HFFc6 (cell line): ENCODE measurements at places on chromosomes 11 and 22. TPM values are rescaled to one million over a fixed set of nuclear protein-coding genes. Genes with fewer than 3 reads are reported as not detected.

The SCGB1D1 gene
- total RNA-seq, result not detected in 3 replicates

The P2RX6 gene
- total RNA-seq, result 1.6 to 3.8 TPM (median 2.4 TPM) in 3 replicates

The THYN1 gene
- total RNA-seq, result 31.1 to 36.8 TPM (median 33.6 TPM) in 3 replicates

The FJX1 gene
- 40.7 to 58.6 TPM (median 48.2 TPM) in 3 replicates for total RNA-seq

The PIK3IP1 gene
- total RNA-seq, result 9.1 to 11.5 TPM (median 10.6 TPM) in 3 replicates

The POU2AF1 gene
- not detected in 3 replicates for total RNA-seq

The SLC5A1 gene
- not detected in 3 replicates for total RNA-seq

The CCDC87 gene
- 0.34 to 0.88 TPM (median 0.51 TPM) in 3 replicates for total RNA-seq

The APOA5 gene
- not detected in 3 replicates for total RNA-seq

The KCNE3 gene
- not detected in 3 replicates for total RNA-seq

The MS4A4A gene
- total RNA-seq, result not detected in 3 replicates

The FREY1 gene
- 0.74 and 1.2 TPM in 2 replicates for total RNA-seq

The LRRC56 gene
- 0.23 and 0.65 TPM in 2 replicates for total RNA-seq

The MMP8 gene
- total RNA-seq, result not detected in 3 replicates

The DLAT gene
- 35.9 to 40.7 TPM (median 40.3 TPM) in 3 replicates for total RNA-seq

- DNase-seq, result no peak
Measured at GRCh38 chr11:125953401-125953935, 7.6 kb downstream of the VSIG10L2 start.

- DNase-seq, result no peak
Measured at GRCh38 chr11:104926771-104927611, 28.7 kb upstream of the CASP12 start.

- DNase-seq, result no peak
Measured at GRCh38 chr11:124315052-124315451, 1.3 kb upstream of the OR8D1 start.

DNA sequence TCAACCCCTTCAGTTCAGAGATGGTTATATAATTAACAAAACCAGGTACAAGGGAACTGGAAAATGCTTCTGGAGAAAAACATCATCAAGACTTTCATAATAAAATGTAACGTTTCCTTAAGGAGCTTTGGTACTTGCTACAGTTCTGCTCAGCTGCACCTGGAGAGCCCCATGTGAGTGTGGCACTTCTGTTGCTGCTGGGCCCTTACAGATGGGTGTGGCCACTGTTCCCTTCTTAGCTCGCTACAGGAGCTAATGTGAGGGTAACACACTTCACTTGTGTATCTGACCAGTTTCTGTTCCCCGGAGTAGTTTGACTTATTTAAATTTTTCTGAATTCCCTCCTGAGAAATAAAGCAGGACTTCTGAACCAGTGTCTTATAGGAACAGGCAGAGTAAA is 4.0 kb downstream of the POU2AF3 start:
- no peak for DNase-seq

- DNase-seq, result no peak
Measured at GRCh38 chr22:31732089-31732829, 17.7 kb downstream of the PRR14L start.

DNA sequence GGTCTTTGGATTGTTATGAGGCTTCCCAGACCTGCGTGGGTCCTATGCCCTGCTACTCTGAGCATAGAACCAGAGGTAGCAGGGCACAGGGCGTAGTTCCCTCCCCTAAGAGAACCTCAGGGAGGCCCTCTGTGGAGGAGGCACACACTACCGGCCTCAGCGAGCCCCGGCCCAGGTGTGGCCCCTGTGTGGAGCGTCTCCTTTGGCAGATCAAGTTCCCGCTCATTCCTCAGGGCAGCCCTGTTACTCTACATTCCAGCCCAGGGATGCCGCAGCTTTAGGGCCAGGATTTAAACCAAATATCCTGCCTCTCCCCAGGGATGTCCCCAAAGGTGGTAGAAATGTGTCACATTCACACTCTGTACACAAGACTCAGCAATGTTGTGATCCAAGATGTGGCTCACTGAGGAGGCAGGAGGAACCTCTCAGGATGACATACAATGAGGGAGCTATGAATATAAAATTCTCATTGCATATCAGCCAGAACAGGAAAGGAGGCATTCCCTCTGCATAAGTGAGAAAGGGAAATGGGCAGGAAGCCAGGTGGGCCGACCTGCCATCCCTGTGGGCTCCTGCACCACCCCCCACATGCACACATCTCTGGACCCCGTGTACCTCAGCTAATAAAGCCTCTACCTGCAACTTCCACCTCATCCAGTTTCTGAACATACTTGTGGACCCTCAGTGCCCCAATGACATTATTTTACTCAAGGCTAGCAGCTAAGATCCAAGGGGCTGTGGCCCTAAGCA is 131.9 kb upstream of the TEAD1 start:
- DNase-seq, result no peak

- no peak for DNase-seq
Measured at GRCh38 chr11:76772100-76772782, 10.9 kb upstream of the TSKU start.

GRCh38 chr11:68539395-68539794 is 78.8 kb downstream of the PPP6R3 start:
- DNase-seq, result no peak

DNA sequence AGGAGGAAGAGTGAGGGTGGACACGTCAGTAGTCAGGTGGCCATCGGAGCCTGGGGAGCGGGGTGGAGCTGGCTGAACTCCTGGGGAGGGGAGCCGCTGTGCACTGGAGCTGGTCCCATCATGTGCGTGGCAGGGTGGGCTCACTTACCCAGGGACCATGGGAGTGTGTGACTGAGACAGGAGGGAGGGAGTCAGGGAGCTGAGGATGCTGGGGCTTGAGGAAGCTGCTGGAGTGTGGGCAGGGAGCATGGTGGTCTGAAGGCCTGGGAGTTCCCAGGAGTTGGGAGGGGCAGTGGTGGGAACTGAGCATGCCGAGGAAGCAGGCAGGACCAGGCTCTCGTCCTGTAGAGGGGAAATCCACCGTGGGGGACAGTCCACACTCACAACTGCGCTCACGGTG is 18.0 kb downstream of the CLDN5 start:
- DNase-seq, result no peak

DNA sequence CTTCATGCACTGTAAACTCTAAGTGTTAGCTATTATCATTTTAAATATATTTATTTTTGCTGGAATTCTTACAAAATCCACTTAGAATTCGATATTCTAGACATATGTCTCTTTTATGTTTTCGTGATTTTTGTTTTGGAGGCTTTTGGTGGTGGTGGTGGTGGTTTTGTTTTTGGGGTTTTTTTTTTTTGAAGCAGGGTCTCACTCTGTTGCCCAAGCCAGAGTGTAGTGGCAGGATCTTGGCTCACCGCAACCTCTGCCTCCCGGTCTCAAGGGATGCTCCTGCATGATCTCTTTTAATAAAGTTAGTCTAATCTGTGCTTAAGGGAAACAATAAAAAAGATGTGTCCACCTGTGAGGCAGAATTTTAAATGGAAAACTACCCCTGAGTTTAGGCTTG is 117.7 kb downstream of the MRTFA start:
- no peak for DNase-seq

GRCh38 chr11:104090767-104091166 is 54.3 kb downstream of the DDI1 start:
- no peak for DNase-seq

GRCh38 chr11:15938121-15938611 is 418.2 kb downstream of the SOX6 start:
- DNase-seq, result no peak

DNA sequence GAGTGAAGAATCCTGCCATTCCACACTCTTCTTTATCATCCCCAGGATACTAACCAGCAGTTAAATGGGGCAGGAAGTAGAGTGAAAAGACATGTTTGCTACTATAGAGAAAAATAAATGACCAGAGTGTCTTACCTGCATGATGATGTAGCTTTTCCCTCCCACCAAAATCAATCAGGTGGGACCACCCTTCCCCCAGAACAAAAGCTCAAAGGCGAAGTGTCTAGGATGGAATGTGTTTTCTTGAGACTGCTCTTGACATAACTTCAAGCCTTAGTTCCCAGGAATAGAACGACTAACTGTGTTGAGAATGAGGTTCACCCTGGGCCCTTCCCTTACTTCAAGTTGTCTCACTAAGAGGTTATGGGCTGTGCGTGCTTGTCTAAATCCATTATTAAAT is 339.2 kb upstream of the CCDC90B start:
- DNase-seq, result no peak

DNA sequence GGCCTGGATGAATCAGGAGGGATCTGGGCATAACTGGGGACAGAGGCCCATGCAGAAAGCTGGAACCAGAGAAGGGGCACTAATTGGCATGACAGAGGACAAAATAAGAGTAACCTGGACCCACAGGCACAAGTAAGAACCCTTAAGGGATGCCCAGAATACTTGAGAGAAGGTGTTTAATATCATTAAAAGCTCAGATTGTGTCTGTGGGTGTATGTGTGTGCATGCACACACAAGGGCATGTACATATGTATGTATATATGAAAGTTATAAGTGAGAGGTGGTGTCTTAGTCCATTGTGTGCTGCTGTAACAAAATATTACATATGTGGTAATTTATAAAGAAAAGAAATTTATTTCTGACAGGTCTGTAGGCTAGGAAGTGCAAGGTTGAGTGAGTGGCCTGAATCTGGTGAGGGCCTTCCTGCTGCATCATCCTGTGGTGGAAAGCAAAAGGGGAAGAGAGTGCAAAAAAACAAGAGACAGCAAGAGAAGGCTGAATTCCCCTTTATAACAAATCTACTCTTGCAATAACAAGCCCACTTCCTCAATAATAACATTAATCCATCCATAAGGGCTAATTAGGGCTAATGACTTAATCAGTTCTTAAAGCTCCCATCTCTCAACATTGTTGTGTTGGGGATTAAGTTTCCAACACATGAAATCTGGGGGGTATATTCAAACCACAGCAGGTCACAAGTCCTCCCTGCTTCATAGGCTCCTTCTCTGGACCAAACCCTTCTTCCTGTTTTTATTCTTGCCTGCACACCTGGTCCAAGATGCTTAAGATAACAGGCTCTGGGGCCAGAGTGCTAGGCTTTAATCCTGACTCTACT is 68.3 kb upstream of the POU2AF2 start:
- no peak for DNase-seq

- no peak for DNase-seq
Measured at GRCh38 chr11:126127284-126127845, 64.7 kb upstream of the CDON start.

GRCh38 chr22:43465291-43466015 is 53.6 kb downstream of the MPPED1 start:
- DNase-seq, result no peak

GRCh38 chr11:100719809-100720221 is 32.7 kb downstream of the ARHGAP42 start:
- DNase-seq, result peak; percentile 74

DNA sequence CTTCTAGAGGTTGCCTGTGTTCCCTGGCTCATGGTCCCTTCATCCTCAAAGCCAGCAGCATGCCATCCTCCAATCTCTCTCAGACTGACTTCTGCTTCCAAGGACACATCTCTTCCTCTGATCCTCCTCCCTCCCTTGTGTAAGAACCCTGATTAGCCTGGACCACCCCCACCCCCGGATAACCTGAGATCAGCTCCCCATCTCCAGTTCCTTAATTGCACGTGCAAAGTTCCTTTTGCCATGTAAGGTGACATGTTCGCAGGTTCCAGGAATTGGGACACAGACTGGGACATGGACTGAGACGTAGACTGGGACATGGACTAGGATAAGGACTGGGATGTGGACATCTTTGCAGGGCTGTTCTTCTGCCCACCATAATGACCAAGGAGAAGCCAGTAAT is 925.3 kb downstream of the TBC1D22A start:
- DNase-seq, result no peak

GRCh38 chr22:43776081-43776670 is 35.9 kb downstream of the EFCAB6 start:
- DNase-seq, result no peak

DNA sequence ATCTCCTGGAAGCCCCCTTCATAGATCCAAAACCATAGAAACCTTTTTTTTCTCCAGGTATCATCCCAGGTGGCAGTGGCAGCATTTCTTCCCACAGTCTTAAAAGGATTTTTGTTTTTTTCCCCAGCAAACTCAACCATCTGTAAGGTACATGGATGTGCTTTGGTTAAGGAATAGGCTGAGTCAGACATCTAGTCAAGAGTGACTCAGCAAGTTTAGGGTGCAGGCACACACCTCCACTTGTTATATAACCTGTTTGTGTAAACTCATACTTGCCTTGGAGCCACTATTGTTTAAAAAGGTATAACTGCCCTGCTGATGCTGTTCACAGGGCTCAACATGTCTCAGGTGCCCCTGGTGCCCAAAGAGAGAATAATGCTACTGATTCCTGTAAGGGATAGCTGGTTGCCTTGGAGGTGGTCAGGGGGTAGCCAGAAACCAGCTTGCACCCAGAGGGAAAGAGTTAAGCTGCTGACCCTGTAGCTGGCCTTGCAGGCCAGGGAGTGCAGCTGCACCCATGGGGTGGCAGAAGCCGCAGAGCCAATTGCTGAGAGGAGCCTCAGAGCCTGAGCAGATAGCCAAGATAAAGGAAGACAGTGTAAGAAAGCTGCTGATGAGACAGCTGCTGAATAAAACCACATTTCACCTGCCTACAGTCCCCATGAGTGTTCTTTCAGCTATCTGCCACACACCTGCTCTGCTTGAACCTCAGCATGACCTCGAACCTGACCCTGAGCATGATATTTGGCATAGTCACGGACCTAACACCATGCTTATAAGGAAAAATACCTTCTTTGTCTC is 1726.1 kb upstream of the RAG2 start:
- DNase-seq, result no peak

- DNase-seq, result no peak
Measured at GRCh38 chr11:17561526-17561925, 14.5 kb downstream of the OTOG start.

DNA sequence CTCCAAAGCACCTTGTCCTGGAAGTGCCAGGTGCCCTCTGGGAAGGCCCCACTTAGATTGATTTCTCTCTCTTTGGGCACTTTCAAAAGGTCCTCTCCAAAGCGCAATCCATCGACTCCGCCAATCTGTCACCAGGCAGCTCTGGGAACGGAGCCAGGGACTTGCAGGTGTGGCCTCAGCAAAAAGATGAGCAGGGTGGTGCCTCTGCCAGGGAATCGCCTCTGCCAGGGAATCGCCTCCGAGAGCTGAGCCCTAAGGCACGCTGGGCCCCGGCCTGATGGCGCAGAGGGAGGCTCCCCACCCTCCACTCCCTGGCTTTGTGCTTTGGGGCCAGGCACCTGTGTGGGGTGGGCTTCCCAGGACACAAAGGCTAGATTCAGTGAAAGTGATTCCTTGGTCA is 1391.3 kb downstream of the TBC1D22A start:
- DNase-seq, result no peak

- no peak for DNase-seq
Measured at GRCh38 chr11:107732689-107733051, 20.8 kb upstream of the SLN start.

- no peak for DNase-seq
Measured at GRCh38 chr11:43943931-43944751, 1.7 kb downstream of the C11orf96 start.

DNA sequence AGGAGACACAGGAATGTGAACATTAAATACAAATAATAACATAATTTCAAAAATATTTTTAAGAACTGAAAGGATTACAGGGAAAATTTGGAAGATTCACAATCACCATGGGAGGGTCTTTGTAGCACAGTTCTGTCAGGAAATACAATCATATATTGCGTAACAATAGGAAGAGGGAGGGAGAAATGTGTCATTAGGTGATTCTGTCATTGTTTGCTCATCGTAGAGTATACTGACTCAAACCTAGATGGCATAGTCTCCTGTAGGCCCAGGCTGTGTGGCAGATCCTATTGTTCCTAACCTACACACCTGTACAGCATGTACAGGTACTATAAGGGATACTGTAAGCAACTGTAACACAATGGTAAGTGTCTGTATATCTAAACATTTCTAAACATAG is 330.4 kb downstream of the BRD1 start:
- DNase-seq, result no peak
